ENCODE measurements at places on chromosomes 12 and 14. TPM values are rescaled to one million over a fixed set of nuclear protein-coding genes. Genes with fewer than 3 reads are reported as not detected.

The EPYC gene
- total RNA-seq = not detected

The KIF26A gene
- not detected for total RNA-seq

The GPD1 gene
- total RNA-seq = 0.53 TPM

The ATXN7L3B gene
- 21.7 TPM for total RNA-seq

The ANO2 gene
- 0.21 TPM for total RNA-seq

The ADAM21 gene
- total RNA-seq = 0.04 TPM

The SMCO2 gene
- total RNA-seq = not detected

The ITGA7 gene
- 6.9 TPM for total RNA-seq

The LRRK2 gene
- 1.4 TPM for total RNA-seq
